ENCODE measurements at places on chromosomes 4 and X.

- no peak for DNase-seq
Measured at GRCh38 chr4:6825403-6825802, 42.9 kb downstream of the KIAA0232 start.

GRCh38 chr4:147542229-147542990 is 61.5 kb downstream of the EDNRA start:
- no peak for DNase-seq

DNA sequence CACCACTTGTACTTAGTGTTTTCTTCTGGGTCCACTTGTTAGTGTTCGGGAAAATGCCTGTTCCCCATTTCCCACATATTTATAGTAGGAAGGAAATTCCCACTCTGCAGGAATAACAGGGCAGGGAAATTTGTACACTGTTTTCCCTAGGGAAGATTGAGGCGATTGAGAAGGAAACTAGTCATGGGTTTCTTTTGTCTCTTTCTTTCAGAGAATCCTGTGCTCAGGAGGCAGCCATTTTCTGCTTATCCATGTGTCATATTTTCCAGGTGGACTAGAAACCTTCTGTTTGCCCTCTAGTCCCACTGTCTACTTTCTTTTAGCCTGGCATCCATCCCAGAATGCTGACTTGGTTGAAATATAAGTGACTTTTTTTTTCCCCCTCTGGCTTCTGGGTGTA is 299.1 kb upstream of the ANKRD50 start:
- peak; percentile 3 for DNase-seq

DNA sequence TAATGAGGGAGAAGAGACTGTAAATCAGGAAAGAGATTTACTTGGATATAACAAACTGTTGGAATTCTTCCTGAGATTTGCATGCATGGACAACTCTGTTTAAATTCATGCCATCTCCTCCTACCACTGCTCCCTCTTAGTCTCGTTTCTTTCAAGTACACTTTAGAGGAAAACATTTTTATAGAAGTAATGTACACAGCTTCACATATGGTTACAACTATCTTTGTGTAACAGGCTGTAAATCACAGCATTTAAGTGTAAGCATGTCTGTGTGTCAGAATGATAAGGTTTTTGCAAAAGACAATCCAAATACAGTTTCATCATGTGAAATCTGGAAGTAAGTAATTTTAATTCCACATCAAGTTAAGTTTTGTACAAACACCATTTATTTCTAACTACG is 21.5 kb upstream of the ENPEP start:
- DNase-seq: no peak
